ENCODE measurements at places on chromosomes 7 and 10.
A peak's percentile ranks its signal among the peaks of the same experiment; 100 is the strongest.

GRCh38 chr10:95315509-95315908 is 24.7 kb upstream of the PDLIM1 start:
- no peak for DNase-seq

GRCh38 chr7:42552227-42552626 is 315.2 kb upstream of the GLI3 start:
- no peak for DNase-seq

DNA sequence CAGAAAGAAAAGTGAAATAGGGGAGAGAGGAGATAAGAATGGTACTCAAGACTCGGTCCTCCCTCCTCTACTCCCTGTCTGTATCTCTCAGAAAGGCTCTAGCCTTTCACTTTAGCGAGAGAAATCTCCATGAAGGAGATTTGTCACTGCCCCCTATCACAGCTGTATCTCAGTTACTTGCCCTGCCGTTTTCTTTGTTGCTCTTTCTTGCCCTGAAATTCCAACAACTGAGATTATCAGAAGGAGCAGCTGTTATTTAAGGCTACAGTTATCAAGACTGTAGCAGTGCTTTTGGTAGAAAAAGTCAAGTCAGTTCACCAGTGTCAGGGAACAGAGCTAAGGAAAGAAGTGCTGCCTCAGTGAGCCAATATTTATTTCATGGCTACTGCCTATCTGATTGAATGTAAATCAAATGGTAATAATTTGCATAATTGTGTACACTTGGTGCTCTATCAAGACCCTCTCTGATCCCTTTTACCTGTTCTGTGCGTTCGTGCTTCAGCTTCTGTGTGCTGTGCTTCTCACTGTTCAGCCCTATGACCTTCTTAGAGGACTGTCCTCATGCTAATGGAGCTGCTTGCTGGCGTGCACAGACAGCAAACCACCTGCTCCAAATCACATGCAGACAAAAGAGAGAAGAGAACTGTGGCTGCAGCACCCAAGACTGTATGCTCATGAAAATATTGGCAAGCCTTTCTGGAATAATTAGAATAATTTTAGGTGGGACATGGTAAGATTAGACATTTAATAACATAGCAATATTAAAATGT is 180.2 kb upstream of the FAM3C start:
- DNase-seq, result no peak

GRCh38 chr7:30647589-30648364 is 34.5 kb downstream of the CRHR2 start:
- no peak for DNase-seq

- no peak for DNase-seq
Observed at GRCh38 chr7:149306854-149307253, 44.9 kb downstream of the ZNF783 start.

DNA sequence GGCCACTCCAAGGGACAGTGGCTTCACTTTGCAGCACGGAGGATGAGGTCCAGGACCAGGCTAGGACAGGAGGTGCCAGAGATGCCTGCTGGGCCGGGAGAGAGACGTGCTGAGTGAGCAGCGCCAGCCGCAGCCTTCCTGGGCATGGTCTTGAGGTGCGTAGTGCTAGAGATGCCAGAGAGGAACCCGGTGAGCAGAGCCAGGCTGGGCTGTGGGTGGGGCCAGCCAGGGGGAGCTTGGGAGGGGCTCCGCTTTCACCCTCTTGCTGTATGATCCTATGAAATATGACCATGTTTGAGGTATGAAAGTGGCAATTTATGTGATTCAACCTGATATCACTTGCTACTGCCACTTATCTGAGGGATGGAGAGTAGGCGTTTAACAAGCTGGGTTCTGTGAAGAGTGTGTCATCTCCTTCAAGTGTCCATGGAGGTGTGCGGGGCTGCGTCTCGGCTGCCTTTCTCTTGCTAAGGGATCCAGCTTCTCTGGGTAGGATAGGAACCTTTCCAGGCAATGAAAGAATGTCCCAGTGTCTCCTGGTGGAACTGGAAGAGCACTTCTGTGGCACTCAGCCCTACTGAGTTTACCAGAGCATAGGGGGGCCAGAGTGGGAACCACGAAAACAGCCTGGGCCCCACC is 518.4 kb upstream of the FOXK1 start:
- peak; percentile 15 for DNase-seq

- no peak for DNase-seq
Observed at GRCh38 chr10:80909254-80909653, 371.6 kb downstream of the SH2D4B start.

DNA sequence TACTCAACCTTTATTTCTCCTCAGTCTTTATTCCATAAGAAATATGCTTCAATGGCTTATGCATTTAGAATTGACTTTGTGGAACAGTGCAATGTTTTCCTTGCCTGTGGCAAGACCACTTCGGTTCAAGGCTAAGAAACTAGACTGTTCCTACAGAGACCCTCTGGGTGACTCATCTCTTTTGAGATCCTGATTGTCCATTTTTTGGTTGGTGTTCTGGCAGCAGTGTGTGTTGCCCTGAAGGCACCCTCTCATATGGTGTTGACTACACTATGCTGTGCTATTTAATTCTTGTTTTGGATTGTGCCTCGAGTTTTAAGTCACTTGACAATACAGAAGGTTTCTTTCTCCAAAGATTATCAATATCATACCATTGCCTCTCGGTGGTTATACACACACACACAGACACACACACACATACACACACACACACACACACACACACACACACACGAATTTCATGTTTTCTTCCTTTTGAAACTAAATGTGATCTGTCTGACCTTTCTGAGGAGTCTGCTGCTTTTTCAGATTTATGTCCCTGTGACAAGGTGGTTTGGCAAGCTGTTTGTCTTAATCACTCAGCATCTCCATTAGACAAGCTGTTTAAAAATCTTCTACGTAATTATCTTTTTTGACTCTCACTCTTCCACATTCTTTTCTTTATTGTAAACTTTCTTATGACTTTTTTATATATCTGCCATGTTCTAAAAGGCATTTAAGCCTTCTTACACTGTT is 187.2 kb downstream of the VTI1A start:
- DNase-seq, result no peak

DNA sequence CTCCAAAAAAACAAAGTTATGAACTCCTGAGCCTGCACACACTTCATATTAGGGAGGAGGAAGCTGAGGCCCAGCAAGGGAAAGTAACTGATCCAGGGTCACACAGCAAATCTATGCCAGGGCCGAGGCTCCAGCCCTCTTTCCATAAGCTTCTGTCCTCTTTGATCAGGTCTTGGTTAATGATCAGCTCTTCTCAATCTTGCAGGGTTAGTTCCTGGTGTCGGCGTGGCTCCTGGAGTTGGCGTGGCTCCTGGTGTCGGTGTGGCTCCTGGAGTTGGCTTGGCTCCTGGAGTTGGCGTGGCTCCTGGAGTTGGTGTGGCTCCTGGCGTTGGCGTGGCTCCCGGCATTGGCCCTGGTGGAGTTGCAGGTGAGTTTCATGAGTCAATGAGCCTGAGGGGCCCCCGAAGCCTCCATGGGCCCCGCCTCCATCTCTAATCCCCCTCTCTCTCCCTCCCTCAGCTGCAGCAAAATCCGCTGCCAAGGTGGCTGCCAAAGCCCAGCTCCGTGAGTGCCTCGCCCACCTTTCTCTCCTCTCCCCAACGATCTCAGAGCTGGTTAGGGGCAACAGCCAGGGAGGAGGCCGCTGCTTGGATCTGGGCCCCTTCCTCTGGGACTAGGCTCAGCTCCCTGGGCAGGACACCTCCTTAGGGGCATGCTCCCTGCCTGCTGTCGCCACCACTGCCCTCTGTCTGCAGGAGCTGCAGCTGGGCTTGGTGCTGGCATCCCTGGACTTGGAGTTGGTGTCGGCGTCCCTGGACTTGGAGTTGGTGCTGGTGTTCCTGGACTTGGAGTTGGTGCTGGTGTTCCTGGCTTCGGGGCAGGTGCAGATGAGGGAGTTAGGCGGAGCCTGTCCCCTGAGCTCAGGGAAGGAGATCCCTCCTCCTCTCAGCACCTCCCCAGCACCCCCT is 23.7 kb upstream of the LIMK1 start:
- DNase-seq, result no peak

DNA sequence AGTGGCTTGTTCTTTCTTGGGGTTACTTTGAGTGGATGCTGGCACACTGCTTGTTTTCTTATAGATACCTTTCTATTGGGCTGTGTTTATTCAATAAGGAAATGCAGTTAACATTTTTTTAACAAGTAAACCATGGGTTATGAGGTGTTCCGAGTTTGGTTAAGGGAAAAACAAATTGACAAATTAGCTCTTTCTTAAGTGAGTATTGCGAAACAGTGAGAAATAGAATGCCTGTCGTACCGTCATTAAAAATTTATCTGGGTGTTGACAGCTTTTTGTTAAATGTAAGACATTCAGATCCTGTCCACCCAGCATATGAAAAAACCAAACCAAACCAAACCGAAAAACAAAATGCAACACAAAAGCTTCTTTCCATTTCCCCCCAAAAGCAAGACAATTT is 6.2 kb downstream of the CUX1 start:
- no peak for DNase-seq

GRCh38 chr7:115349635-115350034 is 427.7 kb downstream of the MDFIC start:
- no peak for DNase-seq

DNA sequence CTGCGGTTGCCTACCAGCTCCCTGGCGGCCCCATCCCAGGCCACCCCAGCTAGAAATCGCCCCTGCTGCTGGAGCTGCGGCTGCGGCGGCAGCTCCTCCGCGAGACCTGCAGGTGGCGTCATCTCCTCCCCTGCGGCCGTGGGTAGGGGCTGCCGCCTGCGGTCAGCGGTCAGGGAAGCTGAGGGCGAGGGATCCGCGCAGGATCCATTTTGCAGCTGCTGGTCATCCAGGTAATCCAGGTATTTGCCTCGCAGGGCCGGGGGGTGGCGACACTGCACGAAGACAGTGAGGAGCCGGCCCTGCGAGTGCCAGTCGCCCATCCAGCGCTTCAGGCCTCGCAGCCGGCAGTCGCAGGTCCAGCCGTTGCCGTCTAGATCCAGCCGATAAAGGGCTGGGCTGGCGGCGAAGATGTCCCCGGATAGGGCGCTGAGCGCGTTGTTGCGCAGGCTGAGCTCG is 1.5 kb downstream of the TRIL start:
- peak; percentile 44 for DNase-seq

- no peak for DNase-seq
Observed at GRCh38 chr7:14936554-14936953, 34.0 kb upstream of the DGKB start.

GRCh38 chr7:117173035-117173770 is 149.7 kb downstream of the WNT2 start:
- DNase-seq, result no peak

DNA sequence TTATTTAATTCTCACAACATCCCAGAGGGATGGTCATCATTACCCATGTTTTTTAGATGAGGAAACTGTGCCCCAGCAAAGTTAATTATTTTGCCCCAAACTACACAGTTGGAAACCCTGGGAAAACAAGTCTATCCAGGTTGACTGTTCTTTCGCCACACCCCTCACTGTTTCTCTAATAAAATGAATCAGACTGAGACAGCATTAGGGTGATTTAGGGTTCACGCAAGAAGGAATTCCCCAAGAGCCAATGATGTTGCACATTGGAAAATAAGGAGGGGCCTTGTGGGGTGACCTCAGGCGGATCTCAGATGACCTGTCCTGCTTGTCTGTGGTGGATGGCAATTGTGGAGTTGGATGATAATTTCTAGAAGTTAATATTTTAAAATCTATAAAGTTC is 135.7 kb upstream of the TBX20 start:
- DNase-seq, result no peak

GRCh38 chr10:105207476-105207995 is 566.4 kb downstream of the SORCS3 start:
- DNase-seq, result no peak

GRCh38 chr7:144709066-144709465 is 126.8 kb downstream of the TPK1 start:
- DNase-seq, result no peak

- no peak for DNase-seq
Observed at GRCh38 chr10:4316161-4316810, 509.7 kb upstream of the AKR1E2 start.

GRCh38 chr10:11246752-11247467 is 229.2 kb downstream of the CELF2 start:
- no peak for DNase-seq

DNA sequence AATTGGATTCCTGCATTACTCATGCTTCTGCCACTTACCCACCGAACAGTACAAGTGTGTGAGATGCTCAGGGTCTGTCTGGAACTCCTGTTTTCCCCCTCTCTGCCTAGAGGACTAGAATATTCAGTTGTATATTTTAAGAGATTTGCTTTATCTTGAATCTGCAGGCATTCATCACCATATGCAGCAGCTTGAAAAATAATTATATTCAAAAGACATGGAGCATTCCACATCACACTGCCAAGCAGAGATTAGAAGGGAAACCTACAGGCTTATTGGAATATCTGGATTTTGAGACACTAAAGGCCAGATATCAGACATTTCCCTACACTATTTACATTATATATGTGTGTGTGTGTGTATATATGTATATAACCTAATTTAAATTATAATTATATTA is 382.8 kb upstream of the POM121L12 start:
- no peak for DNase-seq

DNA sequence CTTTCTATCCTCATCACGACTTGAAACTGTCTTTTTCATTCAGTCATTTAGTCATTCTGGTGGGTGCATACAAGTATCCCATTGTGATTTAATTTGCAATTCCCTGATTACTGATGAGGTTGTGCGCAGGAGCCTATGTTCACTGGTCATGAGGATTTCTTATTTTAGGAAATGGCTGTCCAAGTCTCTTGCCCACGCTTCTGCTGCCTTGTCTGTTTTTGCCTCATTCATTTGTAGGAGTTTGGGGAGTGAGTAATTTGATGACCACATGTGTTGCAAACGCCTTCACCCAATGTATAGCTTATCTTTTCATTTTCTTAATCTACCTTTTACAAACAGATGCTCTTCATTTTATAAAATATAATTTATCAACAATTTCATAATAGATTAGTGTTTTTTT is 127.3 kb downstream of the ARHGAP22 start:
- no peak for DNase-seq

- no peak for DNase-seq
Observed at GRCh38 chr7:42154173-42154572, 82.8 kb downstream of the GLI3 start.

- no peak for DNase-seq
Observed at GRCh38 chr7:17774248-17774647, 166.0 kb downstream of the SNX13 start.

DNA sequence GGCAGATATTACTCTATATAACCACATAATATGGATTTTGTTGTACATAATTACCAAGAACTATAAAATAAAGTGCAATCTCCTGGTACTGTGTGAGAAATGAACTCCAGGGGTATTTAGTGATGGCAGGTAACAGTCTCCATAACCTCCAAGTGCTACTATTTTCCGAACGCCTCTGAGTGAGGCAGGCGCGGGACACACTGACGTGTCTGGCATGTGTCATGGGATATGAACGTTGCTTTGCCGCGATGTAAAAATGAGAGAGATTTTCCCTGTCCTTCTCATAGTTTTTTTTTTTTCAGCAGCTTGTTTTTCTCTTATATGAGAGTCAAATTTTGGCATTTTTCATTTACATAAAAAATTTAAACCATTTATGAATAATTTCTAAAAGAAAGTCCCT is 3.6 kb downstream of the ADARB2 start:
- DNase-seq, result no peak

- no peak for DNase-seq
Observed at GRCh38 chr10:58570307-58570723, 57.6 kb downstream of the BICC1 start.

GRCh38 chr7:121609208-121609607 is 213.1 kb upstream of the FAM3C start:
- DNase-seq, result no peak

- no peak for DNase-seq
Observed at GRCh38 chr7:135337977-135338550, 104.4 kb downstream of the STRA8 start.

GRCh38 chr10:90222372-90222771 is 521.0 kb downstream of the KIF20B start:
- no peak for DNase-seq
